ENCODE measurements at places on chromosomes 4 and X. TPM values are rescaled to one million over a fixed set of nuclear protein-coding genes. Genes with fewer than 3 reads are reported as not detected.

DNA sequence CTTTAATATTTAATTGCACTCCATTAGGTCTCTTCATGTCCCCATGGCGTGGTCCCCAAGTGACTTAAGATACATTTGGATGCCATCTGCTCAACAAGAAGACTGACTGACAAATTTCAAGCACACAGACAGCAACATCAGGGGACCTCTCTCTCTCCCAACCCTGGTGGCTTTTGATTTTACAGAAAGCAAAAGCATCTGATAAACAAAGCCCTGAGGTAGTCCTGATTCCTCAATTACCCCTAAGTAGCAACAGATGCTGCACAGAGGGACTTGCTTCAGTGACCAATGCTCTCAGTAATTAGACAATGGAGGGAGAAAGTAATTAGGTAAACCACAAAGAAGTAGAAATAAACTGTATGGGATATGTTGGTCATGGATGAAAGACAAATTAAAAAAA is 426.4 kb downstream of the INPP4B start:
- DNase-seq = no peak

DNA sequence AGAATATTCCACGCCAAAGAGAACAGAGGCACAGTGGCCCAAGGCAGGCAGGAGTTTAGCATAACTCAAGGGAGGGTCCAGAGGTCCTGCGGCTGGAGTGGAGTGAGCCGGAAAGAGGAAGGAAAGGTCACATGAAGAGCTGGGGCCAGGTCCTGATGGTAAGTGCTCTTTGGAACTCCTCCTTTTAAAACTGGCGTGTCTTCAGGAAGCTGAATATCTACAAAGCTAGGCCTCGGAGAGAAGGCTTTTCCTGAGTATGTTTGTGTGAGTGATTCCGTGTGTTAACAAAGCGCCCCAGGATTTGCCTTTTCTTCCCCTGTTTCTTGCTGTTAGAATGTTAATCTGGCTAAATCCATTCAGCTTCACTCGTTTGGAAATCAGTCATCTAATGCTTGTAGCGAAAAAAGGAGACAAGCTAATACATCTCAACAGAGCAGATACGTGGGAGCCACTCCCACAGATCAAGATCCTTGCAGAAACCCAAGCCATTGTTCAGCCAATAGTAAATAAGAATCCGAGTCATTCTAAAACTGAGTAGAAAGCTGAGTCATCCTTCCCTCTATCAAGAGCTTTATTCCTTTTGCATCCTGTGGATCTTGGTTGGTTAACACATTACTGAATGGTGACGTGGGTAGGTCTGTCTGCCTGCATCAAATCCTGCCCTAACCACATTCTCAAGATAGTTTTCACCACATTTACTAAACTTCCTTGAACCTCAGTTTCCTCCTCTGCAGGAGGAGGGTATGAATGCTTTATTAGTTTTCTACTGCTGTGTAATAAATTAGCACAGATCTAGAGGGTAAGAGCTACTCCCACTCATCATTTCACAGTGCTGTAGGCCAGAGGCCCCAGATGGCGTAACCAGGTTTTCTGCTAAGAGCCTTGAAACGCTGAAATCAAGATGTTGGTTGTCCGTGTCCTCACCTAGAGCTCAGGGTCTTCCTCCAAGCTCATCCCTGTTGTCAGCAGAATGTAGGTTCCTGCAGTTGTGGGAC is 43.2 kb upstream of the RBM47 start:
- peak; percentile 78 for DNase-seq

GRCh38 chr4:120158046-120158445 is 91.4 kb upstream of the MAD2L1 start:
- no peak for DNase-seq

GRCh38 chr4:81471588-81472280 is at the start of gene RASGEF1B:
TSS of gene RASGEF1B (minus strand) at chr4:81471907. CDS start at chr4:81459508, 12,399 bp downstream.
- DNase-seq = peak; percentile 92

DNA sequence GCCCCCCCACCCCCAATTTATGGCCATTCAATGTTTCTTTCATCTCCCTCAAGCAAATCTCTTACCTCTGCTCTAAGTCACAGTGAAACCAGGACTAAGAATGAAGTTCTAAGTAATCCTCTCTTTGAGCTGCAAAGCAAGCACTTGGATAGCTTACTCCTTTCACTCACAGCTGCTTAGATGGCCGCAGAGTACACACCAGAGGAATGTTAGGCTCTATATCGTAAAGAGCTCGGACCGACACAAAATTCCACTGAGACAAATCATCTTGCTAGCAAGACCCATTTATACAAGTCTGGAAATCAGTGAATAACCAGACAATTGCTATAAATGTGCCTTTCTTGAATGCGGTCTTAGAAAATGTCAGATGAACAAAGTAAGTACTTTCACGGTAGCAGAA is 135.0 kb downstream of the IDS start:
- DNase-seq = no peak

DNA sequence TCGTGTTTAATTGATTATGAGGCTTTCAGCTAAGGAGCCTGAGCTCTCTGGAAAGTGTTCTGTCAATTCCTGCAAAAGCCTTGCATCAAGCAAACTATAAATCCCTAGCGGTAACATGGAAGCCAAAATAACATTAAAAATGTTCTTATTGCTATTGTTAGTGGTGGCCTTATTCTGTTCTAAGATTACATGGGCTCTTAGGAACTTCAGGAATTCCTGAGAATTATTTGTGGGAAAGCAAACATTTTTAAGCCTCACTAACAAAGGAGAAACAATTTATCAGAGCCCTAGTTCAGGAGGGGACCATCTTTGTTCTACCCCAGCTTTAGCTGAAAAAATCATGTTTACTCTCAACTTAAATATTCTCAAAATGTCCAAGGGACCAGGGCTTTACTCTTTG is 119.6 kb downstream of the PAPSS1 start:
- DNase-seq = no peak

- DNase-seq = no peak
Measured at GRCh38 chr4:184955636-184956035, 62.7 kb upstream of the HELT start.

DNA sequence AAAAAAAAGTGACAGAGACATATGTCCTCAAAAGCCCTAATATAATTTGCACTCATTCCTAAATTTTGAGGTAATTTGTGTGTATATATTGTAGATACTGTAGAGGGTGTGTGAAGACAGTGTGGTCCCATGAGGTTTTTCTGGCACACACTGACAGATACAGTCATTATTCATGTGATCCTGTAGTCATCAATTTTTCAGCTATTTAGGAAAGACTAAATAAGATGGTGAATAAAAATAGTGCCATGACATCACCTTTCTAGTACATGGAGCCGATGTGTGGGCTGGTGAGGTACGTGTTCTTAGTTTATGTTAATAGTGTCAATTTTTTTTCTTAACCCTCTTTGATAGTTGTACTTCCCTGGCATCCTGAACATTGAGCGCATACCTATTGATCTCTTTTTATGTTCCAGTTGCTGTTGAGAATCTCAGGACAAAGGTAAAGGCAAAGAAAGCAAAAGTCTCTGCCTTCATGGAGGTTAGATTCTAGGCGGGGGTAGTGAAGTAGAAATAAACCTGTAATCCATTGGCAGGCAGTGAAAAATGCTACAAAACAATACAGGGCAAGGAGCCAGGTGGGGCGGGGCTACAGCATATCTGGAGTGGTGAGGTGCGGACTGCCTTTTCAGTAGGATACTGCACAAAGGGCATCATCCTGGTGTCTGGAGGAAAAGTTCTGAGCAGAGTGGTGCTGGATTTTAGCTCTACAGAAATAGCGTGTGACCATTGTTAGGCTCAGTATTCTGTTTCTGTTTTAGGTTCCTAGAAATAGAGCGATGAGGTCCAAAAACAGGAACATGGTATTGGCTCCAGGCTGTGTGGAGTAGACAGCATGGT is 93.8 kb downstream of the ARHGAP10 start:
- DNase-seq = no peak

GRCh38 chr4:138894709-138895108 is 120.9 kb upstream of the NOCT start:
- DNase-seq = no peak

DNA sequence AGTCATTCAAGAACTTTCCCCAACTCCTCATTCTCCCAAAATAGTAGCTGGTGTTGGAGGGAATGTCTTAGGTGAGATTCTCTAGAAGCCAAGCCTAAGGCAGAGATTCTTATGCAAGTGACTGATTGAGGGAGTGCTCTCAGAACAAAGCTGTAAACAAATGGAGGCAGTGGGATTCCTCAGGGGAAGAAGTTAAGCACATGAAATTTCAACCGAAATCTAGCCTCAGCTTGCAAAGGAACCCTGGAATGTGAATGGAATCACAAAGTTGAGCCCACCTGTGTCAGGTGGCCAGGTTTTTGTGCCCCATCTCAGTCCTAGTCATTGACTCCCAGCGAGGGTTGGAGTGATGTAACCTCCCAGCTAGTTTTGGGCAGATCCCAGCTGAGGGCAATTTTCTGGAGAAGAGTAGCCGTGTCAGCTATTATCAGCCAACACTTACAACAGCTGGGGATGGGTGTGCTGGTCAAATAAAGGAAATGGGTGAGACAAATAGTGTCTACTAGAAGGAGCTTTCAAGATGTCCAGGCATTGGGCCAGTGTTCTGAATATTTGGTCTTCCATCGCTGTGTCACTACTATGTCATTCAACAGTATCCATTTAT is 29.7 kb upstream of the FGF2 start:
- DNase-seq = no peak

GRCh38 chr4:5199912-5200311 is 148.6 kb downstream of the STK32B start:
- no peak for DNase-seq

GRCh38 chrX:147179625-147180024 is 365.1 kb upstream of the CXorf51A start:
- no peak for DNase-seq

DNA sequence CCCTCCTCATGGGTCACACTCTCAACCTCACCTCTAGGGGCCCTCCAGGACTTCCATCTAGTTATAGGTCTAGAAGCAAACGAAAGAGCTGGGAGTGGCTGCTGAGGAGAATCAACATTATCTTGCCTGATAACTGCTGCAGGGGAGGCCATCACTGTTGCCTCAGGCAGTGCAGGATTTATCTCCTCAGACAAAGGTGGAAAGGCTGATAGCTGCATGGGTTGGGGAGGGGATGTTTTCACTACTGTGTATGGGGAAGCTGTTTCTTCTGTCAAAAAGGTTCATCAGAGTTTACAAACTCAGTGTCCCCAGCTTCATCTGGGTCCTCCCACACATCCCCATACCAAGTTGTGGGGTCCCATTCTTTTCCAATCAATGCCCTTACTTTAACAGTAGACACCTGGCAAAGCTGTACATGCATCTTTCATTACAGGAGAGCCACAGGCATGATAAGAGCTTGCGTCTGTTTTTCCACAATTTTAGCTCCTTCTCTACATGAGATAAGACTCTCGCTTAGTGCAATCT is 17.6 kb upstream of the PRDM8 start:
- DNase-seq = no peak

DNA sequence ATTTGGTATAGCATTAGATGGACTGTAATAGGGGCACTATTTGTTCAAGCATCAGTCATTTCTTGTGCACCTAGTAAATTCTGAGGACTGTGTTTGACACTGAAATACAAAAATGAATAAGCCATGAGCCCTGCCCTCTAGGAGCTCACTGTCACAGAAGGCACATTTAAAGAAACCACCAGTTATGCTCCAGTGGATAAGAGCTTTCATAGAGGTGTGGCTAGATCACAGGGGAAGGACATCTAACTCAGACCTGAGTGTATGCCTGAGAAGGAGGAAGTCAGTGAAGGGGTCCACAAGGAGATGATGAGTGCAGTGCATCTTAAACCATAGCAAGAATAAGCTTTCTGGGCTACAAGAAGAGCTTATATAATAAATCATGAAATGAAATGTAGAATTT is 40.1 kb downstream of the BTC start:
- no peak for DNase-seq

DNA sequence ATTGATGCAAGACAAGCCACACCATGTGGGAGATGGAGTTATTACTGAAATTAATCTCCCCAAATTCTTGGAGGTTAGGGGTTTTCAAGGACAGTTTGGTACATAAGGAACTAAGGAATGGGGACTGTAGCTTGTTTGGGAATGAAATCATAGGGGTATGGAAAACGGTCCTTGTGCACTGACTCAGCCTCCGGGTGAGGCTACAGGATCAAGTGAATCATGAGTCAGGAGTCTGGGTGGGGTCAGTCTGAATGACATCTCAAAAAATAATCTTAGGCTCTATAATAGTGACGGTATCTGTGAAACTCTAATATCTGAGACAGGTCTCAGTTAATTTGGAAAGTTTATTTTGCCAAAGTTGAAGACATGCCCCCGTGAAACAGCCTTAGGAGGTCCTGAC is 128.5 kb upstream of the CYSLTR1 start:
- DNase-seq = no peak

- no peak for DNase-seq
Measured at GRCh38 chrX:22527302-22527701, 254.6 kb downstream of the CBLL2 start.

- no peak for DNase-seq
Measured at GRCh38 chr4:168151327-168151726, 59.0 kb downstream of the ANXA10 start.

DNA sequence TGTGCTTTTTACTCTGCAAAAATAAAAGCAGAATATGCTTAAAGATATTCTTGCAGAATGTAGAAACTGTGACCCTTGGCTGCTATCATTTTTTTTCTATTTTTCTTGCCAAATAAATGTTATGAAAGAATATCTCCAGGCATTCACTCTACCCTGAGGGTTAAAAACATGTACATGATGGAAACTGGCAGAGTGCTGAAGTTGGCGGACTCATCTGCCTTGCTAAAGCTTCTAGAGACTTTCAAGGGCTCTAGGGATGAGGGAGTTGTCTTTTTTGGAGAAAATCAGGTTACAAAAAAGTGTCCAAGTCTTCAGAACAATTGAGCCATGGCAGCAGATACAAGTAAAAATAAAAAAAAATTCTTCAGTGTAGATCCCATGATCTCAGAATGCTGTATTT is 40.5 kb upstream of the NRK start:
- no peak for DNase-seq

GRCh38 chr4:37934096-37934495 is 26.1 kb upstream of the PTTG2 start:
- no peak for DNase-seq

- no peak for DNase-seq
Measured at GRCh38 chr4:120664851-120665250, 257.7 kb downstream of the PRDM5 start.

- DNase-seq = no peak
Measured at GRCh38 chrX:19758539-19758938, 128.9 kb downstream of the SH3KBP1 start.

- no peak for DNase-seq
Measured at GRCh38 chr4:3529363-3529762, 2.9 kb downstream of the LRPAP1 start.

DNA sequence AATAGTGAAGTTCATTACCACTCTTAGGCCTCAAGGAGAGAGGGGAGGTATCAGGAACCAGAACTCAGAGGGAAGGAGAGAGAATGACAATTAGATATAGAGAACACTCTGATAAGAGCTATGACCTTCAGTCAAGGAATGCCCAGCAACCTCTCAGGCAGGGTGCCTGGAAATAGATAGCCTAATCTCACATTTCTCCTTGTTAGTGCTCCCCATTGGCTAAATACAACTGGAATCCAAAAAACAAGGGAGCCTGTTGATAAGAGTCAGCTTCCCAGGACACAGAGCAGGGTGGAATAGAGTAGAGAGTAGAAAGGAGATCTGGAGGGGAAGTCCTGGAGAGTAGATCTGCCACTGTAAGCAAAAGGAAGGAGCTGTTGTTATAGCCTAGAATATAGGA is 62.1 kb downstream of the DCX start:
- DNase-seq = no peak

Gene GLRB
- not detected for total RNA-seq

Gene TBX22
- total RNA-seq = not detected

Gene GLOD5
- total RNA-seq = not detected

Gene GPRASP1
- 0.37 TPM for total RNA-seq
